ENCODE measurements at places on chromosomes 3 and 15.
A peak's percentile ranks its signal among the peaks of the same experiment; 100 is the strongest.

- DNase-seq: no peak
Observed at GRCh38 chr3:113271189-113271588, 59.8 kb downstream of the BOC start.

DNA sequence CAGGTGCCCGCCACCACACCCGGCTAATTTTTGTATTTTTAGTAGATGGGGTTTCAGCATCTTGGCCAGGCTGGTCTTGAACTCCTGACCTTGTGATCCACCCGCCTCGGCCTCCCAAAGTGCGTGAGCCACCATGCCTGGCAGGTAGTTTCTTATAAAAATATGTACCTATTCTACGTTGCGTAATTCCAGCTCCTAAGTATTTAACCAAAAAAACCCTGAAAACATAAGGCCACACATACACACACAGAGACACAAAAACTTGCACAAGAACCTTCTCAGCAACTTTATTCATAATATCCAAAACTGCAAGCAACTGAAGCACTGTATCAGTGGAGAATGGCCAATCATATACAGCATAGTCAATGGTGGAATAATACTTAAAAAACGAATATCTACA is 5.3 kb downstream of the RNF168 start:
- DNase-seq: no peak

DNA sequence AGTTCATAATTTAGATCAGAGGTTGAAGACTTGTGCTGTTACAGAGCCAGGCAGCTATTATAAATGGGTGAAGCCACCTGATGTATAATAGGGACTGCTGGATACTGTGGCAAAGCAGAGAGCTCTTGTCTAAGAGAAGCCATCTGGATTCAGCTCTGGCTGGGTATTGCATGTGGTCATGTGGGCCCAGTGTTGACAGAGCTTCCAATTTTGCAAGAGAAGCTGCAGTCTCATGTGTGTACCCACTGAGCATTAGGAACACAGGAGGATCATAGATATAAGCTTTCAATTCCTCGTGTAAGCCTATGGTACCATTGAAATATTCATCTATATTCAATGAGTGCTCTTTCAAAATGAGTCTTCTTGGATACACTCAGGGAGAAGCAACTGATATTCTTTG is 303.9 kb upstream of the SLCO3A1 start:
- DNase-seq: no peak

DNA sequence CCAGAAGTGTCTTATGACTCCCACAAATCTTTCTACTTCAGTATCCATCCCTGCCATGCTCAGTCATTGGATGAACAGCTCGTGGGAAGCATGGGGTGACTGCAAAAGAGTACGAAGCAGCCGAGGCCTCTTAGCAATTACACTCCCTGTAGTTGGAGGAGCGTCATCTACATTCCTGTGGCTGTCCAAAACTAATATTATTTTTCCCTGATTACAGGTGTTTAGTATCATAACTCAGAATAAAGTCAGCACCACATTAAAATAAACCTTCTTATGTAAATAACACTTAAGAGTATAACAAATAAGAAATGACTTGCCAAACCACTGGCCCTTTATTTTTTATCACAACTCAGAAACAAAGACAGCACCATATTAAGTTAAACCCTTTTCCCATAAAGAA is 141.5 kb downstream of the PLOD2 start:
- no peak for DNase-seq

DNA sequence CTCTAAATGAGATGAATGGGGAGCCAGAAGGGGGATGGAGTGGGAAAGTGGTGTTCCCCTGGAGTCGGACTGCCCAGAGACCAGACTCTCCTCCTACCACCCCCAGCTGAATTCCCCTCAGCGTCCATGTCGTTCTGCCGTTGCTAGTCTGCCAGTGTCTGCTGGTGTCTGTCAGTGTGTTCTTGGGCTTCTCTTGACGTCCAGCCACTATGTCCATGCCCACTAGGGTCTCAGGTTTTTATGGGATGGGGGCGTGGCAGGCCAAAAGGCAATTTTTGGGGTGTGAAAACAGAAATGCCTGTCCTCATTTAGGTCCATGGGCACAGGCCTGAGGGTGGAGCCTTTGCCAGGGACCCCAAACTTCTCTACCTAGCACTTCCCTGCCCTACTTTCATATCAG is 589.6 kb downstream of the IGSF11 start:
- no peak for DNase-seq

GRCh38 chr3:43236008-43236407 is 50.3 kb upstream of the SNRK start:
- DNase-seq: no peak

DNA sequence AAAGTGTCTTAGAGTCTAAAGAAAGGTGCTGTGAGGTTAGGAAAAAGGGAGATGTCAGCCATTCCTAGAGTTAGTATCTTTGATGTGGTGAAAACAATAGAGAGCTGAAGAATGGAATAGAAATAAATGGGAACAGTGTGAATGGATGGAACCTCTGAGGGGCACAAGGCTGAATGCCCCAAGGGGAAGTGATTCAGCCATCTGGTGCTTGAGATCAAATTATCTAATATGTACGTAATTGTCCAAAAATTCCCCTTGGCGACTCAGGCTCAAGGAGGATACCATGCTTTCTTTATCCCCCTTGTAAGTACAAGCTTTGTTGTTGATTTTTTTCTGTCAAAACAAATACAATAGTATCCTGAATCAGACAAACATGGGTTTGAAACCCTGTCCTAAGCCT is 361.6 kb downstream of the LSAMP start:
- no peak for DNase-seq

- no peak for DNase-seq
Observed at GRCh38 chr3:150057227-150057626, 86.5 kb upstream of the PFN2 start.

GRCh38 chr3:58059349-58060321 is 51.4 kb downstream of the FLNB start:
- no peak for DNase-seq

DNA sequence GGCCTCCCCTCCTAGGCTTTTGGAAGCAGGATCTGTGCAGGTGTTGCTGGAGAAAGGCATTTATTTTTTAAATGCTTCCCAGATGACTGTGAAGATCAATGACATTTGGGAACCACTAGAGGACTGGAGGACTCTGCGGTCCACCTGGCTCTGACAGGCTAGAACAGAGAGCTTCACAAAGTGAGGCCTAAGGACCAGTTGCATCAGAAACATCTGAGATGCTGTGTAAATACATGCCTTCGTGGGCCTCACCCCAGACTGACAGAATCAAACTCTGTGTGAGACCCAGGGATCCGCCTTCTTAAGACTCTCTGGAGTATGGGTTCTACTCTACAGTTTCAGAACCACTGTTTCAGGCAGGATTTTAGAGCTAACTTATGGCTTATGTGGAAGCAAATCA is 105.0 kb upstream of the ICE2 start:
- no peak for DNase-seq

DNA sequence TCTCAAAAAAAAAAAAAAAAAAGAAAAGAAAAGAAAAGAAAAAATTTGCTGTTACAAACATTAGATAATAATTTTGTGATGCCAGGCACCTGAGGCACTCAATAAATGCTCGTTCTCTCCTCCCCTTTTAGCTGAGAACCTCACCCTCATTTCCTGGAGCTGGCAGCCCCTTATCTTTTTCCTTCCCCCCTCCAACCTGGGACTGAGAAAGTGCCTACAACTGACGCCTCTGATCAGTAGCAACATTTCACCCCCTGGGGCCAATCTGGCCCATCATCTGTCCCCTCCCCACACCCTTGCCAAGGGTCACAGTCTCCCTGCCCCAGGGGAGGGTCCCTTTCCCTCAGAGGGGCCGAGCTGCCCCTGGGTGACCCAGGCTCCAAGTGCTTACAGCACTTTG is 12.6 kb upstream of the RNU6-1 start:
- no peak for DNase-seq

GRCh38 chr3:12810013-12810780 is 13.7 kb downstream of the CAND2 start:
- peak; percentile 94 for DNase-seq

GRCh38 chr3:147921051-147921450 is 511.9 kb downstream of the ZIC1 start:
- DNase-seq: no peak

GRCh38 chr3:4752201-4753072 is 226.8 kb upstream of the BHLHE40 start:
- no peak for DNase-seq

DNA sequence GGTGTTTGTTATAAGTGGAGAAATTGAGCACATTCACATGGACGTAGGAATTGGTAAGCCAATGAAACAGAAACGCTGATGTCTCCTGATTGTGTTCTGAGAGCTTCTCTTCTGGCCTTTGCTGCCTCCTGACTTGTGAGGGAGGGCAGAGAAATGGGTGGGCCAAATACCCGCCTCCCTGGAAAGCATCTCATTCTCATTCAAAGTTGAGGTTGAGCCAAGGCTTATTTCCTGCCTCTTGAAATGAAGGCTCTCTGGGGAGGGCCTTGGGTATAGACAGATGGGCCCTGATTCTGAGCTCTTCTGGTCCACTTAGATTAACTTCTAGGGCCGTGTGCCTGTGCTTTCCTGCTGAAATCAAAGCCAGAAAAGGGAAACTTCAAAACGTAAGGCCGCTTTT is 57.4 kb upstream of the MYZAP start:
- DNase-seq: no peak

GRCh38 chr3:139695007-139695406 is 17.2 kb upstream of the NMNAT3 start:
- no peak for DNase-seq

DNA sequence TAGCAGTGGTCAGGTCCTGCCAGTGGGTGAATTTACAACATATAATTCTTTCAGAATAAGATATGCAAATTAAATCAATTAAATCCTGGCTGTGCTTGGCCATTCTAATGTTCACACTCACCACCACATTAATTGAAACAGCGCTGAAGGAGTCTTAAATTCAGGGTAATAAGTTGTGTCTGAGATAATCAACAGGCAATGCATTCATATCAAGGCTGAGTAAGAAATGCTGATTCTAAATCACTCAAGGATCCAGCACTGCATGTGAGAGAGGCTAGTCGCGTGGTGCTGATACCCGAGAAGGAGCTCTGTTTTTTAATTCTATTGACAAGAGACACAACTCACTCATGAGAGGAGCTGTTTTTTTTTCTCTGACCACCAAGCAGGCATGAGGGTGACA is 588.8 kb upstream of the ADAMTS9 start:
- no peak for DNase-seq

DNA sequence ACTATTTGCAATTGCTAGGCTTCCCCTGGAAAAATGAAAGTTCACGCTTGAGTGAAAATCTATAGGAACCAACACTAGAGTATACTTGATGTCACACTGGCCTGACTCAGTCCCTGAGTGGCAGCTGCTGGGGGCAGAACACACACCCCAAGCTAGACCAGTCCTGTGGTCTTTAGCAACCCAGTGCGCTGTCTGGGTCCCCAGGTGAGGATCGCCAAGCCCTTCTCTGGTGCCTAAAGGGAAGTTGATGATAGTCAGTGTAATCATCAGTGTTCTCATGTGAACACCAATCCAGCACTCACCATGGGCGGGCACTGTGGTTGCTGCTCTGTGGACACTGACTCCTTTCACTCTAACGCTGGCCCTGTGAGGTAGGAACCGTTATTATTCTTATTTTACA is 11.2 kb downstream of the ALDH1A3 start:
- DNase-seq: no peak

GRCh38 chr15:95152741-95153140 is 921.4 kb downstream of the MCTP2 start:
- no peak for DNase-seq

DNA sequence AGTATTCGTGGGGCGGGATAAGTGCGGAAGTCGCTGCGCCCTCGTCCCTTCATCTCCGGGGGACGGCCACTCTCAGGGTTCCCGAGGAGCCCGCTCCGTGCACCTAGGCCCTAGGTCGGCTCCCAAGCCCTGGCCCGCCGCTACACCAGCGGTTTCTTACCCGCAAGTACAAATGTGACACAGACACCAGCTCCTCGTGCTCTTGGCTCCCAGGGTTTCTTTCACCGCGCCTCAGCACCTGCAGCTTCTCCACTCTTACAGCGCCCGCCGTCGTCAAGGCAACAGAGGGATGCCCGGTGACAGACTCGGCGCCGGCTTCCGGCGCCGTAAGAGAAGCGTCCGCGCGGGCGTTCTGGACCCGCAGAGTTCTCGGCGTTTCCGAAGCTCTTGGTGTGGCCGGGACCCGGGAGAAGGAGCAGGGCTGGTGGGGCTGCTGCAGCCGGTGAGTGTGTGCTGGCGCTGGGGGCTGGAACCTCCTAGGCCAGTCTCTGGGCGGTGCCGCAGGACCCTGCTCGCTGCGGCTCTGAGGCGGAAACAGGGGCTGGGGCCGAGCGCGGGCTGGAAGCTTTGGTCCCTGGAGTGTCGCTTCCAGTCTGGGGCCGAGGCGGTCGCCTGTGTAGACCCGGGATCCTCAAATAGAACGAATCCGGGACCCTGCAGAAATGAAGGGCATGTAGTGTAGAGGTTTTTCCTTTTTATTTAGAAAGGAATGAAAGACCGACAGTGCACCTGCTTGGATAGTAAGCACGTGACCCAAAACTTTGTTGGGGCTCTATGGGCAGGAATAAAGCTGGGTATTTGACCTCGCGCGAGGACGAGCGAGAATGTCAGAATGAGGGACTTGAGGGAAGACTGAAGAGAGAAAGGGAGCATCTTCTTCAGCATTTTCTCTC is 155.4 kb upstream of the GOLGA6L4 start:
- DNase-seq: peak; percentile 8

GRCh38 chr15:64909546-64909945 is 2.2 kb upstream of the ANKDD1A start:
- no peak for DNase-seq

GRCh38 chr3:187026317-187026670 is 96.0 kb downstream of the ST6GAL1 start:
- no peak for DNase-seq

GRCh38 chr3:164723396-164723795 is 354.9 kb downstream of the SI start:
- no peak for DNase-seq

DNA sequence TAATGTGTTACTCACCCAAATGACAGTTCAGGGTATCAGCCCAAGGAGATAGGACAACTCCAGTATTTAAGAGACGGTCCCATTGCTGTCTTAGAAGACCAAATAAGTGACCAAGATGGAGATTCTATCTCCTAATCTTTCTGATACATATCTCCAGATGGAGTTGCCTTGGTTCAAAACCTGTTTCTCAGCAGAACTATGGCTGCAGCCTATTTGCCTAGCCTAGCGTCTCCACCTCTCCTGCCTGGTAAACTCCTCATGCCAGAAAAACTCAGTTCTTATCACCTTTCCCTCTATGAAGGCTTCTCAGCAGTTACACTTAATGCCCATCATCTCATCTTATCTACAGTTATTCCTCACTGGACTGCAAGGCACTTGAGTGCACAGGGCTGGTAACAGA is 1.2 kb upstream of the CSPG5 start:
- no peak for DNase-seq

DNA sequence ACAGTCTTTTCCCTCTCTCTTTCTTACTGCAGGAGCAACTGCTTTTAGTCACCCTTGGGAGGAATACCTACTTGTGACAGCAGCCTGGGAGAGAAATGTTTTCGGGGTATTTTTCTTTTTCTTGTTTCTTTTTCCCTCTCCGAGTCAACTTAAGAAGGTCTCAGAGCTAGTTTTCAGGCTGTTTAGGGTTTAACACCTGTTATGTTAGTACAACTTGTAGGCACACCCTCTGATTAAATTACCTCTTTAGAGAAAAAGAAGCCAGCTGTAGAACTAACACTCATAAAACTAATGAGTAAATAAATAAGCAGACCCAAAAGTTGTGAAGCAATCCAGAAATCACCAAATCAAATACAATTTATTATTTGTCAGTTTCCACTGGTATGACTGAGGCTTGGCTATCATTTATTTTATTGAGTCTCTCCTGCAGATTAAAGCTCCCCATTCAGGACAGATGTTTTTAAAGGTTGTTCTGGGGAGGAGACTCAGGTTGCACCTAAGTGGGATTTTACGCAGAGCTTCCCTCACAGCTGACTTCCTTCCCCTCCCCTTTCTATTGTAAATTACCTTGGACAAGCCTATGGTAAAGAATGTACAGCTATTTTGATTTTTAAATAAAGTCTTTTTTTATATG is 112.5 kb downstream of the FOXB1 start:
- no peak for DNase-seq
